ENCODE measurements at places on chromosomes 7 and 10.

GRCh38 chr7:55893940-55894339, 6.7 kb downstream of the ZNF713 start:
- ATAC-seq = no peak

DNA sequence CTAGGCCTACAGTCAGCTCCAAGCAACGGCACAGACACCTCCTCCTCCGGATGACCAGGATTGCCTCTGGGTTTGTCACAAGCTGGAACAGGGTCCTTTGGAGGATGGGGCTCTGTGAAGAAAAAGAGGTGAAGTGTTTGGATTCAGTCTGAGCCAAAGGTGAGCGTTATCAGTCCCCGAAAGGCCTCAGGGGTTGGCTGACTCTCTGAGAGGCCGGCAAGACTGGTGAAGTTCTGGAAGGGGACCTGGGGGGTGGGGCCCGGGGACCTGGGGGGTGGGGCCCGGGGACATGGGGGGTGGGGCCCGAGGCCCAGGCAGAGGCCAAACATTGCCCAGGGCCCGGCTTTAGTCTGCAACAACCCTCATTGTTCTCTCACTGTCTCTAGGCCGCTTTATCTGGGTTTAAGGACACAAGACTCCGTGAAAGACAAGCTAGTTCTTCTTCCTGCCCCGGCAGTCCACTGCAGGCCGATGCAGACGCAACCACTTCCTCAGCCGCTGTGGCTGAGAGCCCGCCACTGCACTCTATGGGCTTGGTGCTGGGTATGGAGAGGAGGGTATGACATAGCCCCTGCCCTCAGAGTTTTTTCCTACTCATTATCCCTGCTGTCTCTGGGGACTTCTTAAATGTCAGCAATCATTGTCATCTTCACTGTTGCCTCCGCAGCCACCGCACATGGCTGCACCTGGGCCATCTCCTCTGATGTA, 27.4 kb upstream of the PSAP start:
- ATAC-seq = peak; percentile 86

DNA sequence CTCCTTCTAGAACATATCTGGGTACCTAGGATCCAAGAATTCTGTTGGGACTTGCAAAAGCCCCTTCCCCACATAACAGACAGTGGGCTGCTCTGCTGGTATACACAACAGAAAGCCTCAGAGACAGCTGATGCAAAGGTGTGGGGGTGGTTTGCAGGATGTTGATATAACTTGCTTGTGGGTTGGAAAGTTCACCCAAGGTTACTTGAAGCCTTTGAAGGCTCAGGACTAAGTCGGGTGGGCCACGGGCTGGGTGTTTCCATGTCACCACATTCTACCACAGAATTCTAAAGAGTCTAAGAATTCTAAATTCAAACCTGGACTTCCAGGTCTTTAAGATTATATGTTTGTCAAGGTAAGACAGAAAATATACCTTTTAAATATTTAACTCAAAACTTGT, 7.4 kb upstream of the NRCAM start:
- ATAC-seq = no peak

- no peak for ATAC-seq
Measured at GRCh38 chr7:139451638-139452037, 31.8 kb downstream of the KLRG2 start.

DNA sequence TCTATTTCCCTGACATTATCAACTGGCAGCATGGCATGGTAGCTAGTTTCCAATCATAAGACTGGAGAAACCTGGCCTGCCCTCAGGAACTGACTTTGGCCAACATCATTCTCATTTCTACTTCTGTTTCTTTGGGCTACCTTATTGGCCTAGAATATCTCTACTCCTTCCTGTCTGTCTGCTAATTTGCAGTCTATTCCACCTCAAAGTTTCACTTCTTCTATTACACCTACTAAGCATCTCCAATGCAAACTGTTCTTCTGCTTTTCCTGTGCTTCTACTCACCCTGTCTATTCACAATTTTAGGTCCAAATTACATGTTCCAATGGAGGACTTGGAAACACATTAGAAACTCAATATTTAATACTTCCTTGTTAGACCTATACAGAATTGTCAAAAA, 65.6 kb downstream of the ZNF503 start:
- ATAC-seq = no peak

DNA sequence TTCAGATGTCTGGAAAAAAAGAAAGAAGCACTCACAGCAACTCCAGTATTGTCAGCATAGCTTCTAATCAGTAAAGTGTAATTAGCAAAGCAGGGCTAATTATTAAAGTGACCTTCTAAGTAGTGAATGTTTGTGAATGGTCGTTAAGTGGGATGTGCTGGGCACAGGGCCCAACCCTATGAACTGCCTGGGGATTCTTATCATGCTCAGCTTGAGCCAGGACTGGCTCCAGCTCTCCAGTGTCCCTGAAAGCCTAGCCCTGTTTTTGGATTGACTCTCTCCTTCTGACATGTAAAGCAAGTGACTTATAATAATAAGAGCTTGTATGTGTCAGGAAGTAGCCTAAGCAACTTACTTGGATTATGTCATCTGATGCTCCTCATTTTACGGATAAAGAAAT, 9.5 kb upstream of the TBX20 start:
- ATAC-seq = no peak

DNA sequence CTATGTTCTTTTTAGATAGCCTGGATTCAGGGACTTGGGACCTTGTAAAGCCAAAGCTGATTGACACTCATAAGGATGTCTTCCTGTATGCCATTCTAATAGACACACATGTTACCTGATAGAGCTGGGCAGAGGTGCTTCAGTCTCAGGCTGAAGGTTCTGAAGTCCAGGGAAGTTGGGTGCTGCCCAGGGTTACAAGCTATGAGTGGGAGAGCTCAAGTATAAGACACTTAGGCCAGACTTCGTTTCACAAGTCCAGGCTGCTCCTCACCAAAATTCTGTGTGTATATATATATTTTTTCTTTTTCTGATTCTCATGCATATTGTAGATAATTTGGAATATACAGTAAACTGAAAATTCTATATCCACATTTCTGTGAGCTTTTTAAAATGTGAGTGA, 144.2 kb downstream of the HDAC9 start:
- ATAC-seq = no peak

- ATAC-seq = peak; percentile 37
Measured at GRCh38 chr10:80579181-80579763, 41.6 kb downstream of the SH2D4B start.

DNA sequence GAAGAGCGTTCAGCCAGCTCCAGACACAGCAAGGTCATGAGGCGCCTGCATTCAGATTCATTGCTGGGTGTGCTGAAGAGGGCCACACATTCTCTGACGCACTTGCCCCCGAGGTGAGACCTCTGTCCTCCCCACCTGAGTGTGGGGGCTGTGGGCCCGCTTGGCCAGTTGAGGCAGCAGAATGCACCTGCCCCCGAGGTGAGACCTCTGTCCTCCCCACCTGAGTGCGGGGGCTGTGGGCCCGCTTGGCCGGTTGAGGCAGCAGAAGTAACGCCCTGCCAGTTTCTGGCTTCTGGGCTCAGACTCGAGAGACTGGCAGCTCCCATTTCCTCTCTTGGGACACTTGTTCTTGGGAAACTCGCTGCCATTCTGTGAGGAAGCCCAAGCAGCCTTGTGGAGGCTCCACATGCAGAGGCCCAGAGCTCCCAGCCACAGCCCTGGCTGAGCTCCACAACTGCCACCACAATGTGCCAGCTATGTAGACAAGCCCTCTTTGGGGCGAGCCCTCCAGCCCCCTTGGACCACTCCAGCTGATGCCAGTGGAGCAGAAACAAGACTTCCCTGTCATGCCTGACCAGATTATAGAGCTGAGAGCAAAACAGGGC, 434.0 kb downstream of the DNAJB6 start:
- no peak for ATAC-seq
